T-cell (primary cell): ENCODE measurements at places on chromosomes 5 and 9. TPM values are rescaled to one million over a fixed set of nuclear protein-coding genes. Genes with fewer than 3 reads are reported as not detected.

DNA sequence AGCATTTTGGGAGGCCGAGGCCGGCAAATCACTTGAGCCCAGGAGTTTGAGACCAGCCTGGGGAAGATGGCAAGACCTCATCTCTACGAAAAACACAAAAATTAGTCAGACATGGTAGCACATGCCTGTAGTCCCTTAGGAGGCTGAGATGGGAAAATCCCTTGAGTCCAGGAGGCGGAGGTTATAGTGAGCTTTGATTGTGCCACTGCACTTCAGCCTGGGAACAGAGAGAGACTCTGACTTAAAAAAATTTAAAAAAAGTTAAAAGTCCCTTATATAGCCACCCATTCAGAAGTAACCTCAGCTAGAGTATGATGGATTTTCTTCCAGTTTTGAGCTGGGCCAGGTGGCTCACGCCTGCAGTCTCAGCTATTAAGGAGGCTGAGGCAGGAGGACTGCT lies 72.4 kb downstream of the UGCG start:
- H3K27ac ChIP-seq: no peak overlapping the region
- no peaks in the 10 kb centered on the region for H3K4me1 ChIP-seq
- DNase-seq: no peak
- H3K4me3 ChIP-seq: no peak overlapping the region
- no peaks in the 10 kb centered on the region for H3K27me3 ChIP-seq
- no peaks in the 10 kb centered on the region for H3K36me3 ChIP-seq

TPRN gene
- total RNA-seq: 12.1 TPM

DNA sequence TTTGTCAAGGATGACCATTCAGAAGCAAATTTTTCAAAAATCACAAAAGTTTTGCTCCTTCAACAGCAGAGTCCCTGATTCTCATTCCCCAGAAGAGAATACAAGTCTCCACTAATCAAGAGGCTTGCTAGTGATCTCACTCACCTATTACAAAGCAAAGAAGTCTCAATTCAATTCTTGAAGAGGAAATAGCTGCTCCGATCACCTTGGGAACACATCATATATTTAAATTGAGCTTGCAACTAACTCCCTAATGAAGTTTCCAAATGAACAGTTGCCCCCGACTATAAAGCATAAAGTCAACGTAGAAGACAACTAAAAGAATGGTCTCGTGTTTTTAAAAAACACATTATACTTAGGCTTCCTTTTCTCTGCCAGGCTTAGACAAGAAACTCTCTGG lies 1.6 kb downstream of the LIFR start:
- no peak for DNase-seq
- H3K36me3 ChIP-seq: no peaks in the 10 kb centered on the region
- peaks cover 11% of the 10 kb centered on the region for H3K27me3 ChIP-seq
- peaks cover 13% of the 10 kb centered on the region for H3K4me1 ChIP-seq
- H3K27ac ChIP-seq: no peak overlapping the region

- no peaks in the 10 kb centered on the region for H3K4me1 ChIP-seq
- DNase-seq: no peak
- H3K36me3 ChIP-seq: no peaks in the 10 kb centered on the region
- H3K27me3 ChIP-seq: no peaks in the 10 kb centered on the region
Measured at GRCh38 chr5:94223235-94223634, 395.2 kb downstream of the KIAA0825 start.

RECK gene
- 8.9 TPM for total RNA-seq

- DNase-seq: no peak
- no peaks in the 10 kb centered on the region for H3K36me3 ChIP-seq
- H3K4me3 ChIP-seq: no peak overlapping the region
- H3K27ac ChIP-seq: no peak overlapping the region
Measured at GRCh38 chr5:161212123-161212712, 334.3 kb downstream of the GABRB2 start.

SCGB3A2 gene
- not detected for total RNA-seq

PCDHB2 gene
- total RNA-seq: 1.4 TPM

TYRP1 gene
- not detected for total RNA-seq

GRCh38 chr5:39102684-39103155 lies 28.5 kb upstream of the RICTOR start:
- no peak for DNase-seq
- no peaks in the 10 kb centered on the region for H3K36me3 ChIP-seq
- H3K27me3 ChIP-seq: no peaks in the 10 kb centered on the region
- H3K27ac ChIP-seq: no peak overlapping the region
- no peak overlapping the region for H3K4me3 ChIP-seq
- peaks cover 9% of the 10 kb centered on the region for H3K4me1 ChIP-seq

DNA sequence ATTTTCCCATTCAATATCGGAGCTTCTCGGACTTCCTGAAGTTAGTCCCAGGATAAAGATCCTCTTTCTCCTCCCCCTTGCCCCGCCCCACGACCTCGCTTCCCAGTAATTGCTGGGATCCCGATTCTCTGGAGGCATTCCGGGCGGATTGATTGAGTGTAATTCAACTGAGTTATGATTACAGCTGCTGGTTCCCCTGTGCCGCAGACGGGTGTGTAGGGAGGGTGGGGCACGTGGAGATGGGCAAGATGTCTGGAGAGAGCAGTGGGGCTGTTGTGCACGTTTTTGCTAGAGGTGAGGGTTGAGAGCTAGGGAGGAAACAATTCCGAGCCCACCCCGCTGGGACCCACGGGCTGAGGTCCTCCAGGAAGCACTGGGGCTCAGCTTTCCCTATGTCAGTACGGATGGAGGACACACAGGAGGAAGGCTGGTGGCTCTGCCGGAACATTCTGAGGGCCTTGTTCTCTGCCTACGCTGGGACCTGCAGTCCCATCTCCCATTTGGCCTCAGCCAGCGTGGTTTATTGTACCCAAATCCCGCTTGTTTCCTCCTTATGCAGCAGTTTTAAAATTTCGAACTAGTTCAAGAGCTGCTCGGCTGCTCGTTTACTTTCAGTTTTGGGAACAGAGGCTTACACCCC lies 2.4 kb upstream of the DMRT2 start:
- peaks cover 31% of the 10 kb centered on the region for H3K27me3 ChIP-seq
- no peaks in the 10 kb centered on the region for H3K4me1 ChIP-seq
- H3K4me3 ChIP-seq: peak overlapping the region; percentile 89
- H3K36me3 ChIP-seq: no peaks in the 10 kb centered on the region
- no peak overlapping the region for H3K27ac ChIP-seq
- DNase-seq: no peak
